NCI-H1092 (cell line): ENCODE measurements at places on chromosomes 3 and 15.

DNA sequence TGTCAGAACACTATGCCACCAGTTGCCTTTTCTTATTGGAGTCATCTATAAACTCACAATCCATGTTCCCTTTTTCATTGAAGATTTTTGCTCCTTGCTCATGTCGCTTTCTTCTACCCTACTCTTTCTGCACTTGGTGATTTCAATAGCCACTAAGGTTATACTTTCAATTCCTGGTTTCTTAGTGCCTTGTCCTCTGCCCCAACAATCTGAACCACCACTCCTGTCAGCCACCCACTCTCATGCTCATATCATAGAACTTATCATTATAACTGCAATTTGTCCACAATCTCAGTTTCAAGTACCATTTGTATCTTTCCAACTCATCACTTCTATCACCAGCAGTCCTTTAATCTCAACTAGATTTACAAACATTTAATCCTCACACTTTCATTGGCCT lies 10.0 kb upstream of the GRAMD1C start:
- DNase-seq = no peak

- no peak for DNase-seq
These were observed 7.3 kb upstream of the TNFSF10 start for GRCh38 chr3:172530566-172530965.

DNA sequence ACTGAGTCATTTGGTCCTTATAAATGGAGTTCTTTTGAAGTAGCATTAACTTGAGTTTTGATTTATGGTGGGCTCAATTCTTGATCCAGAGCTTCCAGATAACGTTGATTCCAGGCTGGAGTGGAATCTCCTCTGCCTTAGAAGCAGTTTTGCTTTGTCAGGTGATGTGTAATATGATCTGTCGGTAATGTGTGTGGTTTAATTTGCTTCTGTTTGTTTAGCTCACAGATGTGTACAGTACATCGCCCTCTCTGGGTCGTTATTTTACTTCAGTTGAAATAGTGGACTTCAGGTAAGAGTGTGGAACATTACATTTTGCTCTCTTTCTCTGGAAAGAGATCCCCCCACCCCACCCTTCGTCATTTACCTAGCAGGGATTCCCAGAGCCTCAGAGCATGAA lies 23.1 kb downstream of the C3orf52 start:
- DNase-seq = no peak

DNA sequence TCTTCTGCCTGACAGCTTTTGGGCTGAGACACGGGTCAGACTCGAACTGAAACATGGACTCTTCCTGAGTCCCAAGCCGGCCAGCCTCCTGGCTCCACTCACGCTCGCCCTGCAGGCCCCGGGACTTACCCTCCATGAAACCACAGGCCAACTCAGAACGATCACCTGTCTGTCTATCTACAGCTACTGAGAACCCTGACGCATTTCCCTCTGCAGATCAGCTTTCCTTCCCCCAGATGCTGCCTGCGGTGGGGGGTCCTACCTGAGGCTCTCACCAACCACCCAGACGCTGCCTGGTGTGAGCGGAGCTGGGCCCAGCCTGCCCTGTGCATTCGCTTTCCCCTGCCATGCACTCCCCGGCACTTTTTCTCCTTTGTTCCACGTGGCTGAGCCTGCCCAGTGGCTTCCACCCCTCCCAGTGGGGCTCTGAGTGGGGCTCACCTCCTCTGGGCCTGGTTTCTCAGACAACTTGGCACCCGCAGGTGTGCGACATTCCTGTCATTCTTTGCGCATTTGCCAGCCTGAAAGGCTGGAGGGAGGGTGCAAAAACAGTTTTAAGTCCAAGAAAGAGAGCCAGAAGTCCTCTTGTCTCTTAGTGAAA lies 60.2 kb downstream of the PLXNA1 start:
- no peak for DNase-seq

- no peak for DNase-seq
These were observed 64.3 kb upstream of the LRRC3B start for GRCh38 chr3:26558257-26558656.

- no peak for DNase-seq
These were observed 82.8 kb downstream of the MAGI1 start for GRCh38 chr3:65955792-65956477.

GRCh38 chr3:178345944-178346343 lies 190.3 kb upstream of the KCNMB2 start:
- DNase-seq = no peak

GRCh38 chr3:60225848-60226247 lies 1025.4 kb downstream of the FHIT start:
- DNase-seq = no peak

DNA sequence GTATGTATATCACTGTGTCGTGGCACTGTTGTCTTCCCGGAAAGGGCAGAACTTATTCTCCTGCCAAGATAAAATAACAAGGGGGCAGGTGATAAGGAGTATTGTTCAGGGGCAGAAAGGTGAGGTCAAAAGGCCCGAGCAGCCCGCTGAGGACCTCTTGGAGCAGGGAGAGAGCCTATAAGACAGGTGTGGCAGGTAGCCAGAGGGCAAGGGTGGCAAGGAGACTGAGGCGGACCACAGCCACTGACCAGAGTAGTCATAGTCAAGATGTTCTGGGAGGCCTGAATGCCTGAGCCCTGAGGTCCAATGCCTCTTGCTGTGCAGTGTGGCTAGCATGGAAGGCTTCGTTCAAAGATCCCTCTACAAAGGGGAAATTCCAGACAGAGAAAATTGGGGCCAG lies 172.3 kb upstream of the CHRNA7 start:
- no peak for DNase-seq

DNA sequence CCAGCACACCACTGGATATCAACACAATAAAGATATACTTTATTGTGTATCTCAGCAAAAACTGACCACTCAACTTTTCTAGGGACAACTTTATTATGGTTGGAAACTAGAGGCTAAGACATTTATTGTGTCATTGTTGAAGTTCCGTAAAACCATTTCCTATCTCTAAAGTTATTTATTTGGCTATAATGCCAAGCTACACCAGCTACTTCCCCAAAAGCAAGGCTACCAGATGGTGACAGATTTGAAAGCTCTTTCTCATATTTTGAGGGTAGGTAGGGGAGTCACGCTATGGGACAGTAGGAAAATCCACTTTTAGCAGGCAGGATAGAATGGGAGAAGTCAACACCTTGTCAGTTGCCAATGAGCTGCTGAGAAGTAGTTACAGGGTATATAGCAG lies 834.6 kb upstream of the CFAP20DC start:
- no peak for DNase-seq

DNA sequence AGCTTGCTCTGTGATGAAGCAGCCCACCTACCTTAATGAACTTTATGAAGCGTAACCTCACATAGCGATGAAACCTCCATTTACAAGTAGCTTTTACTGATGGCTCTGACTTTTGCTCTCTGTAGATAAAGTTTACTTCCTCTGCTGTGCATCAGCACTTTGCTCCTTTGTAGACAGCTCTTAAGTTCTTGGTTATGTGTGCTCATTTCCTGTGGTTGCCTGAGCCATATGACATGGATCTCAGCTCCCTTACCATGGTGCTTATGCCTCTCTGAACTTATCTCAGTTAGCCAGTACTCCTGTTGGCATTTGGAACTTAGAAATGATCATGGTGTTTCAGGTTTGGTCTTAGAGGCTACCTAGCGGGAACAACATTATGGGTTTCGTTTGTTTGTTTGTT lies 7.8 kb downstream of the MFSD1 start:
- no peak for DNase-seq

DNA sequence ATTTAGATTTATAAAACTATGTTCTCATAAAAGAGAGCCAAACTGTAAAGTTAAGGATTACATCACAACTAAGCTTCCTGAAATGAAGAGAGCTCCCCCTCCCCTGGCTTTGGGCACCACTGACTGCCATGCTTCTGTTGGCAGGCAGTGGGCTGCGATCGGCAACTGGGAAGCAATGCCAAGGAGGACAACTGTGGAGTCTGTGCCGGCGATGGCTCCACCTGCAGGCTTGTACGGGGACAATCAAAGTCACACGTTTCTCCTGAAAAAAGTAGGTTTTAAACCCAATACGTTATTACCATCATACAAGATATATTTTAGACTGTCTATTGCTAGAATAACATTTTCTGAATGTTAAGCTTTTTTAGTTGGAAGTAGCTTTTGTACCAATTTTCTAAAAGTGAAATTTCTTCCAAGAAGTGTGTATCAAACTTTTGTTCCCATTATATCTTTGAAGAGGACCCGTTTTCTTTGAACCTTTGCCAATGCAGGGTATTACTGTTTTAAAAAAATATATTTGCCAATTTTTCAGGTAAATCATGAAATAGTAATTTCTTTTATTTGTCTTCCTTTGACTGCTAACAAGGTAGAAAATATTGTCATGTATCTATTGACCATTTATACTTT lies 184.1 kb downstream of the ADAMTSL3 start:
- DNase-seq = no peak

DNA sequence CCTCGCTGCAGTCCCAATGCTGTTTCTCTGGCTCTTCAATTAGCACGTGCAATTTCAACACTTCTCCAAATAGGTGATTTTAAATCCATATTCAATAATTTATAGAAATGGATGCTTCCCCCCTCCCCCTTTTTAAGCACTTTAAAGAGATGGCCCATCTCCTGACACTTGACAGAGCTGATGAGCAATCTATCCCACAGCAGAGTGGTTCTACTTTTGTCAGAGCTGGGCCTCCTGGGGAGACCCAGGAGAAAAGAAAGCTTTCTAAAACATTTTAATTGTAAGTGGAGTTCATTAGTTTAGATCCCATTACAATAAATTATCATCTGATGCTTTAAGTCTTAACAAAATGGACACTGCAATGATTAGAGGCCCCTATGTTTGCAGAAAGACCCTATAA lies 127.7 kb downstream of the SHQ1 start:
- DNase-seq = peak; percentile 3

DNA sequence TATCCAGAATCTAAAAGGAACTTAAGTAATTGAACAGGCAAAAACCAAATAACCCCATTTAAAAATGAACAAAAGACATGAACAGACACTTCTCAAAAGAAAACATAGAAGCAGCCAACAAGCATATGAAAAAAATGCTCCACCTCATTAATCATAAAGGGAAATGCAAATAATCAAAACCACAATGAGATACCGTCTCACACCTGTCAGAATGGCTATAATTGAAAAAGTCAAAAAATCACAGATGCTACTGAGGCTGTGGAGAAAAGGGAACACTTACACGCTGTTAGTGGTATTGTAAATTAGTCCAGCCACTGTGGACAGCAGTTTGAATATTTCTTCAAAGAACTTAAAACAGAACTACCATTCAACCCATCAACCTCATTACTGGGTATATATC lies 220.7 kb downstream of the MEX3B start:
- DNase-seq = no peak

DNA sequence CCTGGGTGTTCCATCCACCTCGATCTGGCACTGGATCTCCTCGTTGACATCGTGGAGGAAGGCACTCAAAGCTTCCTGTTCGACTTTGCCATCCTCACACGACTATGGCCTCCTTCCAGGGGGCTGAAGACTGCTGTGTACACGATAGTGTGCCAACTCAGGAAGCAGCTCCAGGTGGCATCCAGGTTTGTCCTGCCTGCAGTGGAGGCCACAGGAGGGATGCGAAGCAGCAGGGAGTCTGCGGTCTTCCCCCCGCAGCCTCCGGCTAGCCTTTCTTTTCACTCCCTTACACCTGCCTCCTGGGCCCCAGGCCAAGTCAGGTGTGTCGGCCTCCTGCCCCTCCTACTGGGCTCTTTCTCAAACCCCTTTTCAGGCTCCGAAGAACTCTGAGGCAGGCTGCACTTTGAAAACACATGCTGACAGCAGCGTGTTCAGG lies 32.2 kb downstream of the SYNM start:
- DNase-seq = peak; percentile 28

GRCh38 chr3:28916713-28917499 lies 364.0 kb upstream of the RBMS3 start:
- no peak for DNase-seq

- peak; percentile 15 for DNase-seq
These were observed 109.6 kb upstream of the FXR1 start for GRCh38 chr3:180802837-180803236.

GRCh38 chr15:70424937-70425411 lies 327.3 kb upstream of the TLE3 start:
- no peak for DNase-seq

DNA sequence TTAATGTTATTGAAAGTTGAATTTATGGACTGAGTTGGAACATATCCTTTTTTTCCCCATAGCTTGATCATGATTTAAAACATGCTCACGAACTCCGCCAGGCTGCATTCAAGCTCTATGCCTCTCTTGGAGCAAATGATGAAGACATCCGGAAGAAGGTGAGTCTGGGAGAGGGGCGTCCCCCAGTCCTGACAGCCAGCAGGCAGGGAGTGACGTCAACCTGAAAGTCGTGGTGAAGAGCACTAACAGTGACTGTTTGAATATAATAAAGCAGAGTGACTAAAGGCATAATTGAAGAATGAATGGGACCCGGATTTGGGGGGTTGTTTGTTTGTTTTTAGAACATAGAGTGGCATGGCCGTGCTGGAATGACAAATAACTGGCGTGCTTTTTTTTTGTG lies 57.9 kb downstream of the ARMC8 start:
- no peak for DNase-seq

GRCh38 chr3:72768481-72768880 lies 79.8 kb downstream of the SHQ1 start:
- DNase-seq = no peak

- DNase-seq = no peak
These were observed 70.7 kb upstream of the THBS1 start for GRCh38 chr15:39510001-39510701.

- DNase-seq = no peak
These were observed 92.9 kb upstream of the GK5 start for GRCh38 chr3:142318331-142318730.

- no peak for DNase-seq
These were observed at the start of gene CRTC3 for GRCh38 chr15:90529371-90530249. Gene CRTC3 (plus strand): TSS chr15:90529923. CDS start chr15:90530072, 149 bp downstream.

- no peak for DNase-seq
These were observed 1037.3 kb downstream of the SI start for GRCh38 chr3:164040991-164041390.

GRCh38 chr3:48502121-48502520 lies 1.9 kb downstream of the SHISA5 start:
- DNase-seq = no peak

DNA sequence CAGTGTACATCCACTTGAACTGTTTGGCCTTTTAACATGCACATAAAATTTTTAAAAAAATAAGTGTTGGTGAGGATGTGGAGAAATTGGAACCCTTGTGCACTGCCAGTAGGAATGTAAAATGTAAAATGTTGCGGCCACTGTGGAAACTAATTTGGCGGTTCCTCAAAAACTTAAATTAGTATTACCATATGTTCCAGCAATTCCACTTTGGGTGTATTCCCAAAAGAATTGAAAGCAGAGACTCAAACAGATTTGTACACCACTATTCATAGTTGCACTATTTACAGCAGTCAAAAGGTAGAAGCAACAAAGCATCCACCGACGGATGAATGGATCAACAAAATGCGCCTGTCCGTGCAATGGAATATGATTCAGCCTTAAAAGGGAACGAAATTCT lies 55.2 kb upstream of the SEC61A1 start:
- DNase-seq = no peak

DNA sequence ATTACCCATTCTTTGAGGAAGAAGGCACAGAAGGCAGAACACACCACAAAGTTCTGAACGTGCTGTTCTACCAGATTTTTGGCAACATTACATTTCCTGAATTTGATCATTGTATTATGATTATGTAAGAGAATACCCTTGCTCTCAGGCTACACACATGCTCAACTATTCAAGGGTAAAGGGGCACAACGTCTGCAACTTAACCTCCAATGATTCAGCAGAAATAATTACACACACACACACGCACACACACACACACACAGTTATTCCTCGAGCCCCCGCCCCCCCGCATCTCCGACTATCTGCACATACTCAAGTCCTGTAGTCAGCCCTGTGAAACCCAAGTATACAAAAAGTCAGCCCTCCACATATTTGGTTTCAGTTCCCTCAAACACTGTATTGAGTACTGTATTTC lies 26.8 kb downstream of the RPN1 start:
- no peak for DNase-seq
